SK-N-SH (cell line): ENCODE measurements at places on chromosomes 5 and 9. TPM values are rescaled to one million over a fixed set of nuclear protein-coding genes. Genes with fewer than 3 reads are reported as not detected.
A peak's percentile ranks its signal among the peaks of the same experiment; 100 is the strongest.

- no peaks in the 10 kb centered on the region for H3K4me1 ChIP-seq
- H3K36me3 ChIP-seq = no peaks in the 10 kb centered on the region
- peak overlapping the region; percentile 73 for H3K27ac ChIP-seq
- DNase-seq = peak; percentile 27
- no peak overlapping the region for H3K4me3 ChIP-seq
Measured at GRCh38 chr5:72647806-72648205, 140.6 kb upstream of the ZNF366 start.

- H3K4me3 ChIP-seq = no peak overlapping the region
- no peak for DNase-seq
- H3K27me3 ChIP-seq = no peaks in the 10 kb centered on the region
- H3K27ac ChIP-seq = no peak overlapping the region
- H3K36me3 ChIP-seq = peaks cover 65% of the 10 kb centered on the region
Measured at GRCh38 chr9:15433661-15434060, 11.0 kb downstream of the SNAPC3 start.

GRCh38 chr5:66582499-66583165, 13.6 kb upstream of the MAST4 start:
- no peak overlapping the region for H3K4me3 ChIP-seq
- no peak overlapping the region for H3K27ac ChIP-seq
- no peaks in the 10 kb centered on the region for H3K27me3 ChIP-seq

DNA sequence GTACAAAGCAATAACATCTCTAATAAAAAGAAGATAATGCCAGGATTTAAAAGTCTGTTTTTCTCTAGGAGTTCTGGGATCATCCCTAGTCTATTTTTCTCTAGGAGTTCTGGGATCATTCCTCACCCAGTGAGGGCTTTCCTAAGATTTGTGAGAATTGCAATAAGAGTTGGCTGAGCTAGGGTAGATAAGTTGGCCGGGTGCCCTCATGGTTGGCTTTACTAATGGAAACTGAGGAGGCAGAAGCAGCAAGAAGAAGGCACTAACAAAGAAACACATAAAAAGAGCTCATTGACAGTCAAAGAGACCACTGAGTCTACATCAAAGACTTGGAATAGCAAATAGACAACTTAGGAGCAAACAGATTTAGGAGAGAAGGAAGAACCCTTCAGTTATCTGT, 4.2 kb downstream of the SLC1A3 start:
- no peaks in the 10 kb centered on the region for H3K36me3 ChIP-seq
- H3K4me3 ChIP-seq = no peak overlapping the region
- no peaks in the 10 kb centered on the region for H3K4me1 ChIP-seq
- no peak for DNase-seq
- peaks cover 54% of the 10 kb centered on the region for H3K27me3 ChIP-seq
- no peak overlapping the region for H3K27ac ChIP-seq

GRCh38 chr9:18422296-18423036, 51.5 kb upstream of the ADAMTSL1 start:
- no peak overlapping the region for H3K4me3 ChIP-seq
- H3K27ac ChIP-seq = no peak overlapping the region
- no peaks in the 10 kb centered on the region for H3K27me3 ChIP-seq

DNA sequence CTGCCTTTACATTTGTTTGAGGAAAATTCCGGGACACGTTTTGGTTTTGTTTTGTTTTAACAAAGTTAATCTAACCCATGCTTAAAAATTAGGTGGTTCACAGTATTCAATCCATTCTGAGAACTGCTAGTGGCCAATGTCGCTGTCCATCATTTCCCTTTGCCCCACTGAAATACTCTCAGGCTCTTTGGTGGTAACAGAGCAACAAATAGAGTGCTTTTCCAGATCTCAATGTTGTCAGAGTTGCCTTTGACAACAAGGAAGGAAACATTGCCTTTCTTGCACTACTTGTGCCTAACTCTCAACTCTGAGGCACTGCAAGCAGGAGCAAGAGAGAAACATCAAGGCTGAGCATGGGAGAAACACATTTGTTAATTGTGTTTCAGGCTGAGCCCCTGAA, 154.0 kb downstream of the MCTP1 start:
- no peaks in the 10 kb centered on the region for H3K4me1 ChIP-seq
- DNase-seq = no peak
- no peak overlapping the region for H3K4me3 ChIP-seq
- H3K27me3 ChIP-seq = peaks cover 13% of the 10 kb centered on the region; the same call in 1 of the 2 replicates
- no peaks in the 10 kb centered on the region for H3K36me3 ChIP-seq
- no peak overlapping the region for H3K27ac ChIP-seq

DNA sequence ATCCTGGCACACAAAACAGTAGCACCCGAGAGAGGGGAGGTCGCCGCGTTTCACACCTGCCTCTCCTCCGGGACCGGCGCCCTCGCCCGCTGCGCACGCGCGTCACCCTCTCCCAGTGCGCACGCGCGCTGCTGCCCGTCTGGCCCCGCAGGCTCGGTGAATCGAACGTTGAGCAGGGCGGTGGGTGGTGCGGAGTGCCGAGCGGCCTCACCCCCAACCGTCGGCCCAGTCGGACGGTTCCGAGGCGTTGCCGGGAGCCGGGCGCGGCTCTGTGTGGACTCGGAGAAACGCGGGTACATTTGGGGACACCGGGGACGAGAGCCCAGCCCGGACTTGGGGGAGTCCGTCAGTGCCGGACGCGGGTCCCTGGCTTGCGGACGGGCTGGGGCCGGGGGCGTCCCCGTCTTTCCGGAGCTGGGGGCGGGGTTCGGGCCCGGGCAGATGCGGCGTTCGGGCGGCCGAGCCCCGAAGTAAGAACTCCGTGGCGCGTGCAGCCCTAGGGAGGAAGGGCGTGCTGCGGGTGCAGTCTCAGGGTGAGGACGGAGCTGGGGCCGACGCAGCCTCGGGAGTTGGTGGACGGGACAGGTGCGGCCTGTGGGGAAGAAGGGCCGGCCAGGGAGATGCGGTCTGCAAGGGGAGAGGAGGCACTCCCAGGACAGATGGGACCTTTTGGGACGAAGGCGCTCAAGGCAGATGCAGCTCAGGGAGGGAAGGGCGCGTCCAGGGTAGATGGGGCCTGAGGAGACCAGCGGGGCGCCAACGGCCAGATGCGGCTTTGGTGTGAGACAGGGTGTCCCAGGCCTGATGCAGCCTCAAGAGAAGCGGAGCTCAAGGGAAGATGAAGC, at the start of gene POMT1:
TSS of gene POMT1 (plus strand) at position 138 of the 845 bp plus-strand sequence. CDS start 1,301 bp downstream, outside the sequence.
- peak within 1 kb of the TSS; percentile 87 for H3K4me3 ChIP-seq
- peaks cover 10% of the 10 kb centered on the region for H3K36me3 ChIP-seq
- H3K4me1 ChIP-seq = peaks cover 16% of the 10 kb centered on the region; the same call in 1 of the 2 replicates
- DNase-seq = peak; percentile 99
- peak within 1 kb of the TSS; percentile 23; the same call in 1 of the 2 replicates for H3K27ac ChIP-seq

Gene PCDHA9
- 0.02 TPM in 2 replicates for polyA plus RNA-seq

Gene ADAMTS13
- polyA plus RNA-seq = 10.6 and 12.3 TPM in 2 replicates
